ENCODE measurements at places on chromosomes 13 and 19.

DNA sequence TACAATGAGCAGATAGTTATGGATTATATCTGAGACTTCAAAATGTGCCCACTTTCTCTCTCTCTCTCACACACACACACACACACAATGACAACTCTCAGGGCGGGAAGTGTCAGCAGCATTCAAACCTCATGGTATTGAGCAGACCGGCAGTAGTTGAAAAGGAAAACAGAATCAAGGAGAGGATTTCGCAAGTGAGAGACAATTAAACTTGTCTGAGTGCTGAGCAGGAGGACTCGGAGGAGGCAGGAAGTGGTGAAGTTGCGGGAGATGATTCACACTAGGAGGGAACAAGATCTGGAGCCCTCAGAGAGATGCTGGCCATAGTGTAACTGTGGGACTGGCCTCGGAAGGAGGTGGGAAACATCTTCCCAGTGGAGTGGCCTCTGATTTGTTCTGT is 353.1 kb downstream of the EFNB2 start:
- DNase-seq = no peak

DNA sequence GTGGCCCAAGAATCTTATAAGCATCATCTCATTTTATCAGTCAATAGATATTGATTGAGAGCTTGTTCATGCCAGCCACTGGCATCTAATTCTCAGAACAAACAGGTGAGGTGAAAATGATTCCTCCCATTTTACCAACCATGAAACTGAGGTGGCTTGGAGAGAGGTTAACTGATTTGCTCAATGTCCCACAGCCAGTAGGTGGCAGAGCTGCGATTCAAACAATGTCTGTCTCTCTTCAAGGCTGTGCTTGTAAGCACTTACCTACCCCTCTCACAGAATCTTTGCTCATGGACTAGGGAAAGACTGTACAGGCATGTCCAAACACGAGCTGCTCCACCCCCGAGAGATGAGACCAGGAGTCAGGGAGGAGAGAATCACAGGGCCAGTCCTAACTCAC is 21.5 kb upstream of the GSX1 start:
- DNase-seq = no peak

GRCh38 chr19:45075301-45076028 is 813 bp downstream of the ZNF296 start:
- no peak for DNase-seq

DNA sequence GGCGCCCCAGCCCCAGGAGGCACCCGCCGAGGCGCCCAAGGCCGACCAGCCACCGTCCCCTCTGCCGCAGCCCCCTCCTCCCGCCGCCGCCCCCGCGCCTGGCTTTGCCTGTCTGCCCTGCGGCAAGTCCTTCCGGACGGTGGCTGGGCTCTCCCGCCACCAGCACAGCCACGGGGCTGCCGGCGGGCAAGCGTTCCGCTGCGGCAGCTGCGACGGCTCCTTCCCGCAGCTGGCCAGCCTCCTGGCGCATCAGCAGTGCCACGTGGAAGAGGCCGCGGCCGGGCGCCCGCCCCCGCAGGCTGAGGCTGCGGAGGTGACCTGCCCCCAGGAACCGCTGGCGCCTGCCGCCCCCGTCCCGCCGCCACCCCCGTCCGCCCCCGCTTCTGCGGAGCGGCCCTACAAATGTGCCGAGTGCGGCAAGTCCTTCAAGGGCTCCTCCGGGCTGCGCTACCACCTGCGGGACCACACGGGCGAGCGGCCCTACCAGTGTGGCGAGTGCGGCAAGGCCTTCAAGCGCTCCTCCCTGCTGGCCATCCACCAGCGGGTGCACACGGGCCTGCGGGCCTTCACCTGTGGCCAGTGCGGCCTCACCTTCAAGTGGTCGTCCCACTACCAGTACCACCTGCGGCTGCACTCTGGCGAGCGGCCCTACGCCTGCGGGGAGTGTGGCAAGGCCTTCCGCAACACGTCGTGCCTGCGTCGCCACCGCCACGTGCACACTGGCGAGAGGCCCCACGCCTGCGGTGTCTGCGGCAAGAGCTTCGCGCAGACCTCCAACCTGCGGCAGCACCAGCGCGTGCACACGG is 2.6 kb upstream of the NAT14 start:
- no peak for DNase-seq

DNA sequence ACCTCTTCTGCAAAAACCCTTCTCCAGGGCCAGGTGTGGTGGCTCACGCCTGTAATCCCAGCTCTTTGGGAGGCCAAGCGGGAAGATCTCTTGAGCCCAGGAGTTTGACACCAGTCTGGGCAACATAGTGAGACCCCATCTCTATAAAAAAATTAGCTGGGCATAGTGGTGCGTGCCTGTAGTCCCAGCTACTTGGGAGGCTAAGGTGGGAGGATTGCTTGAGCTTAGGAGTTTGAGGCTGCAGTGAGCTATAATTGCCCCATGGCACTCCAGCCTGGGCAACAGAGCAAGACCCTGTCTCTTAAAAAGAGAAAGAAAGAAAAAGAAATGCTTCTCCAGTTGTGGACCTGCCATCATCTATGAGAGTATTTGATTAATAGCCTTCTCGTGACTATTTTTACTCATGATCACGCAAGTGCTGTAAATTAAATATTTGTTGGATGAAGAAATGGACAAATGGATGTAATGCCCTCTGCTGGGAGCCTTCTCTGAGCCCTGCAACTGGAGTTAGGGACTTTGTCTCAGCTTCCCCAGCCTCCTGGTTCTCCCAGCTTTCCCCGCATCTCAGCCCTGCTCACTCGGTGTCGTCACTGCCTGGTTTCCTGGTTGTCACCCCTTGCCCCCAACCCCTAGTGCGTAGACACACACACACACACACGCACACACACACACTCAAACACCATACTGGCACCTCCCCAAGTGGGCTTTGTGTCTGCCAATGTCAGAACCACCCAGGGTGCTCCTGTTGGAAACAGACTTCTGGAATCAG is 12.2 kb downstream of the WIZ start:
- DNase-seq = no peak

- peak; percentile 83 for DNase-seq
Observed at GRCh38 chr13:111900390-111901131, 166.4 kb upstream of the SOX1 start.

- DNase-seq = no peak
Observed at GRCh38 chr13:46621133-46621532, 68.2 kb downstream of the LRCH1 start.

DNA sequence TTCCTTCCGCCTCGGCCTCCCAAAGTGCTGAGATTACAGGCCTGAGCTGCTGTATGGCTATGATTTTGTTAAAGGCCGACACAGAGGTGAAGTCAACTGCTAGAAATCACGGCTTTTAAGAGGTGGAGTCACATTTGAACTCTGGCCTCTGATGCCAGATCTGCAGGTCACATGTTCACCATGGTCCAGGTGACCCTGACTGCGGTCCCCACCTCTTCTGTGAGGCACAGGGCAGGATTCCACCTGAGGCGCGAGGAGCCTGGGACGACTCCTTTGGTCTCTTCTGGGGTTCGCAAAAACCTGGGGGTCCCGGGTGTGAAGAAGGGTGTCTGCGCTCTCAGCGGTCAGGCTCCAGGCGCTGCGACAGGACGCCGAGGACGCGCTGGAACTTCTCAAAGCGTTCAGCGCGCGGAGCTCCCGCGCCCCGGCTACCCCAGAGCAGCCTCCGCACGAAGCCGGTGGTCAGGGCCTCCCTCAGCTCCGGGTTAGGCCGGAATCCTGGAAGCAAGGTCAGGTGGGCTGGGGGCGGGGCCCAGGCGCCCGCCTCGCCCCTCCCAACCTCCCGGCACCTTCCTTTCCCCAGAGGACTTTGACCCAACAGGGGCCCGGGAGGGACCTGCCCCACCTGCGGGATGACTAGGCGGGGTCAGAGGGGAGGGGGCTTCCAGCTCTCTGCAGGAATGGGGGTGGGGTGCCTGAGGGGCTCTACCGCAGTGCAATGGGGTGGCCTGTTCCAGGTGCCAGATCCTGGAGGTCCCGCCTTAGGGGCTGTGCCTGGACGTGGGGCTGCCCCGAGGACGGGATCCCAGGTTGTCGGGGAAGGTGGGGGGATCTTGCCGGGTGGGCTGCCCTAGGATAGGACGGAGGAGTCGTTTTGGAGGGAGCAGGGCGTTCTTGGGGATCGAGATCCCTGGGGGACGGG is 13.0 kb downstream of the TRIP10 start:
- no peak for DNase-seq
